ENCODE measurements at places on chromosomes 6 and 20. TPM values are rescaled to one million over a fixed set of nuclear protein-coding genes. Genes with fewer than 3 reads are reported as not detected.

MUC21 gene
- not detected for total RNA-seq

DSE gene
- 32.2 TPM for total RNA-seq

SNAP25 gene
- total RNA-seq: 3.6 TPM

LAMA2 gene
- 123 TPM for total RNA-seq

DNA sequence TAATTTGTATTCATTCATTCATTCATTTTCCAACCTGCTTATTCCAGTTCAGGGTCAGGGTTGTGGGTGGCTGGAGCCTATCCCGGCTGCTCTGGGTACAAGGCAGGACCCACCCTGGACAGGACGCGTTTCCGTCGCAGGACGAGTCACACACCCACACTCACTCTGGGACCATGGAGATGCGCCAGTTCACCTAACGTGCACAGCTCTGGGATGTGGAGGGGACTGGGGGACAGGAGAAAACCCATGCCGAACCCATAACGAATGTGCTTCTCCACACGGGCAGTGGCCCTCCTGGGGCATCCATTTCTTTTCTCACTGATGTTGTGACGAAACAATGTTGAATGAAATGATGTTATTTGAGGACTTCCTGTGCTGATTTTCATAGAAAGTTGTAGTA is 26.5 kb downstream of the ERMARD start:
- no peak overlapping the region for H3K4me3 ChIP-seq
- no peaks in the 10 kb centered on the region for H3K27me3 ChIP-seq
- no peak overlapping the region for H3K27ac ChIP-seq
- no peak for DNase-seq
- H3K4me1 ChIP-seq: peaks cover 3% of the 10 kb centered on the region

GRCh38 chr20:37390503-37390890 is 44.6 kb downstream of the SRC start:
- no peak for DNase-seq
- H3K36me3 ChIP-seq: peaks cover 6% of the 10 kb centered on the region
- no peak overlapping the region for H3K4me3 ChIP-seq
- H3K27ac ChIP-seq: no peak overlapping the region
- no peaks in the 10 kb centered on the region for H3K27me3 ChIP-seq

DNA sequence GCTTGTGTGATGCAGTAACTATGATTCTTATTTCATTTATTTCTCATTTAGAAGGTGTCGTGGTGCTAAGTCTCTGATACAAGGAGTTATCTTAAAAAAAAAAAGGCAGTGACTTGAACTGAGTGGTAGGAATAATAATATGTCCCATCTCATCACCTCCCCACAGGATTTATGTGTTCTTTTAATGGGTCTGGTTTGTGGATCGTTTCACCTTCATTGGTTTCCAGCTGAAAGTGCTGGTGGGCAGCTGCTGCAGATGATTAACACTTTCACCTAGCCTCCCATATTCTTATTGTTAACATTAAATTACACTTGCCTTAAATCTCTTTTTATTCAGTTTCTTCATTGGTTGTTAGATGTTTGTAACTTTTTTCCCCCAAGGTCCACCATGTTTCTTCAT is 68.8 kb downstream of the ANKRD6 start:
- no peaks in the 10 kb centered on the region for H3K27me3 ChIP-seq
- H3K4me3 ChIP-seq: no peak overlapping the region
- no peak overlapping the region for H3K27ac ChIP-seq
- no peaks in the 10 kb centered on the region for H3K4me1 ChIP-seq

DNA sequence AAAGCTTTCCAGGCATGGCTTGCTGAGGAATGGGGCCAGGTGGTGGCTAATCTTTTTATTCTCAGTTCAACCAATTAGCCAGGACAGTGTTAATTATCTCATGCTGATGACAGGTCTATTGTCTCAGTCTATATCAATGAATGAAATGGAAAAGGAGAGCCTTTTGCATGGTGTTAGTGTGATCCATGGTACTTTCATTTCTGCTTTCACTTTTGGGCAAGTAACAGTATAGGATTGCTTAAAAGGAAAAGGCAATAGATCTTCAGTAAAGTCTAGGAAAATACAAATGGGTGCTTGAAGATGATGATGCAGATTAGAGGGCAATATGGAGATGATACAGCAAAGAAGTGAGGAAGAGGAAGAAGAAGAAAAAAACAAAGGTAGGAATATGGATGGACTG is 430.3 kb downstream of the TFAP2A start:
- no peak overlapping the region for H3K4me3 ChIP-seq
- H3K4me1 ChIP-seq: no peaks in the 10 kb centered on the region
- H3K36me3 ChIP-seq: no peaks in the 10 kb centered on the region
- H3K27ac ChIP-seq: no peak overlapping the region
- DNase-seq: no peak
- H3K27me3 ChIP-seq: no peaks in the 10 kb centered on the region

- no peak overlapping the region for H3K4me3 ChIP-seq
- no peak for DNase-seq
- no peaks in the 10 kb centered on the region for H3K27me3 ChIP-seq
- H3K4me1 ChIP-seq: peaks cover 10% of the 10 kb centered on the region
- no peak overlapping the region for H3K27ac ChIP-seq
Measured at GRCh38 chr6:72916298-72916697, 294.4 kb downstream of the KCNQ5 start.

- H3K27me3 ChIP-seq: no peaks in the 10 kb centered on the region
- no peak for DNase-seq
- H3K36me3 ChIP-seq: no peaks in the 10 kb centered on the region
- peaks cover 13% of the 10 kb centered on the region for H3K4me1 ChIP-seq
- no peak overlapping the region for H3K4me3 ChIP-seq
- no peak overlapping the region for H3K27ac ChIP-seq
Measured at GRCh38 chr6:43922426-43923375, 152.7 kb downstream of the VEGFA start.

DNA sequence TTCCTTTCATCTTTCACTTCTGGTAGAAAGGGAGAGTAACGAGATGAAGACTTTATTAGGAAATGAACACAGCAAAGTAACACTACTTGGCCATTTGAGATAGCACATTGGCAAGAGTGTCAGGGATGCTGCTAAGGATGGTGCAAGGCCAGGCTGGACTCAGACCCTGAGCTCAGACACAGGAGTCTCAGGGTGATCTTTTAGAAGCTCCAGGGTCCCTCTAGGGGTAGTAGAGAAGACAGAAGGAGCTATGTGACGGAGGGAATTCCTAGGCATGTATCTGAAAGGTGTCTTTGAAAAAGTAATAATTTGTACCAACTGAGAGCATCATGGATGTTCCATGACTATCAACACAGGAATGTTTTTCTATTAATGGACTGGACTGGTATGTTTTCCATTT is 436.5 kb downstream of the DHX35 start:
- H3K36me3 ChIP-seq: no peaks in the 10 kb centered on the region
- no peak for DNase-seq
- no peak overlapping the region for H3K4me3 ChIP-seq
- H3K4me1 ChIP-seq: no peaks in the 10 kb centered on the region
- no peak overlapping the region for H3K27ac ChIP-seq

- H3K4me1 ChIP-seq: no peaks in the 10 kb centered on the region
- no peak overlapping the region for H3K4me3 ChIP-seq
Measured at GRCh38 chr6:160315310-160315709, 32.9 kb upstream of the SLC22A3 start.

Data from esophagus muscularis mucosa (tissue), 4 donors.